ENCODE measurements at places on chromosomes 2 and 18.

DNA sequence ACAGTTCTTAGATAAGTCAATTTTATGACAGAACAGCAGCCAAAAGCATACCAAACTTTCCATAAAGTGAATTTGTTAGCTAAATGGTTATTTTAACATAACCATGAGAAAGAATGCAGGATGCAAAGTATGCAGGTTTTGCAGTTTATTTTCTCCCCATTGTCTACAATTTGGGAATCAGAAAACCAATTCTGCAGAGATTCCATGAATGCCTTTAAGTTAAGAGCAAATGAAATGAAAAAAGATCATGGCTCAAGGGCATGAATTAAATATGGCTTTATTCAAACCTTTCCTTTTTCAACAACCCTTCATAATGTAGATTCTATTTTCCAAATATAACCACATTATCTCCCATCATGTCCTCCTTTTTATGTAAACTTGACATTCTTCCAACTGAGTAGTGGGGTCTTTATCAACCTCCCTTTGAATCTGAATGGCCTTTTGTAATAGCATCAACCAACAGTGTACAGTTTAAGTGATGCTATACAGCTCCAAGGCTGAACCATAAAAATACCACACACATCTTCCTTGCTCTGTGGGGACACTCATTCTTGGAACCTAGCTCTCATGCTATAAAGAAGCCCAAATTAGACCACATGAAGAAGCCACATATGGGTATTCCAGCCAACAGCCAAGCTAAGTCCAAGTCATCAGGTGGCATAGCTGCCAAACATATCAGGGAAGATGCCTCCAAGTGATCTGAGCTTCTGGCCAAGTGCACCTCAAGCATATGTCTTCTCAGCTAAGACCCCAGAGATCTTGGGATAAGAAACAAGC, 49.8 kb downstream of the PIAS2 start:
- DNase-seq, result no peak

DNA sequence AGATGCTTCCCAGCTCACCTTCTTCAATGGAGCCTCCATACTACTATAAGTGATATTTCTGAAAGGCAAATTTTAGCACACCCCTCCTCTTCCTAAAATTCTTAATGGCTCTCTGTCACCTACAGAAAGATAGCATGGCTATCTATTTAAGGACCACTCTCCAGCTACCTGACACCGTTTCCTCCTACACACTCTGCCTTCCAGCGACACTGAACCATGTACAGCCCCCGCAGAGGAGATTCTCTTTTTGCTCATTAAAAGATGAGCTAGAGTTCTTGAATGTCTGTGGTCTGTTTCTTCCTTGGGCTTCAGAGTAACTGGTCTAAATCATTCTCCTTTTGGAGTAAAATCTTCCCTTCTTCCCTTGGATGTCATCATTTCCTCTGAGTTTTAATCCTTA, 38.4 kb upstream of the GAREM1 start:
- DNase-seq, result no peak

GRCh38 chr2:233926806-233927205, 9.6 kb downstream of the TRPM8 start:
- peak; percentile 44 for DNase-seq

GRCh38 chr18:9578306-9578705, 36.1 kb downstream of the PPP4R1 start:
- DNase-seq, result no peak

DNA sequence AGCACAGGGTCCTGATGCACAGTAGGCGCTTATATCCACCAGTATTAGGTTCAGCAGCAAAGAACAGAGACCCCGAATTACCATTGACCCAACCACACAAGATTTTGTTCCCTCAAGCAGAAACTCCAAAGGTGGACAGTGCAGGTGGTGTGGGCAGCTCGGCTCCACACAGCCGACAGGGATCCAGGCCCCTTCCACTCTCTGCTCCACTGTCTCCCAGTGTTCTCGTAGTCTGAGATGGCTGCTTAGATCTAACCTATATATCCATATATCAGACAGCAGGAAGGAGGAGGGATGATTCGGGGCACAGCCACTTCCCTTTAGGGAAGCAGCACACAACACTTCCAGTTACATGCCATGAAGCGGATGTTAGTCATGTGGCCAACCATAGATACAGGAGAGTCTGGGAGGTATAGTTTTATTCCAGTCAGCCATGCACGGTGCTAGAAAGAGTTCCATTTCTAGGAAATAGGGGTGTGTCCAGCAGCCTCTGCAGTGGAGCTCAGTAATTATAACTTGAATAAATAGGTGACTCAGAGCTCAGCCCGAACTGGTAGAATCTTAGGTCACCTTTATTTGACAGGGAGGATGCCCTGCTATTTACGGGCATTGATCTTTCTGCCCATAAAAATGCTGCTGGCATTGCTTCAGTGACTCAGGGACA, 158.9 kb downstream of the TWIST2 start:
- peak; percentile 77 for DNase-seq

- DNase-seq, result no peak
Observed at GRCh38 chr2:220674033-220674432, 898.1 kb downstream of the EPHA4 start.

DNA sequence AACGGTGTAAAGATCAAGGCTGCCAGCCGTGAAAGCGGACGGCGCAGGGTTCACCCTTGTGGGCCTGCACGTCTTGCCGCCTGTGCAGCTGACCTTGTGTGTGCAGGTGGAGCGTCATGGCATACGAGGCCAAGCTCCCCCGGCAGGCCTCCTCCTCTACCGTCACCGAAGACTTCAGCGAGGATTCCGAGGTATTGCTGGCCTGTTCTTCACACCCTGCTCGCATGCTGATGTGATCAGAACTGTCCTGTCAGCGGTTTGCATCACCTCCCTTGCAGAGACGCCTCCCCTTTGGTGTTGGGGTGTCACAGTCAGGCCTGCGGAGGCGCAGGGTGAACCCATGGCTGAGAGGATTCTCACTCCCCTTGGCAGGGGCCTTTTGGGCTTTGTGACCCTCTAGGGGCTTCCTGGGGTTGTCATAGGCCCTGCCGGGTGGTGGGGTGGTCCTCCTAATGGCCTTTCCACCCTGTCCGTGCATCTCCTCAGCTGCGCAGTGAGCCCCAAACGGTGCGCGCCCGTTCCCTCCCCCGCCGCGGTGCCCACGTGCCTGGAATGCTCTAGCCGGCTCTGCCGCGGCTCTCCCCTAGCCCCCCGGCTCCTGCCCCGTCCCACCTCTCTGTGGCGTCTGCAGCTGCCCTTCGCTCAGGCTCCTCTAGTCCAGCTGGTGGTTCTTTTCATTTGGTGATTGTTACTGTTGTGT, 92.5 kb downstream of the DGKD start:
- DNase-seq, result no peak

DNA sequence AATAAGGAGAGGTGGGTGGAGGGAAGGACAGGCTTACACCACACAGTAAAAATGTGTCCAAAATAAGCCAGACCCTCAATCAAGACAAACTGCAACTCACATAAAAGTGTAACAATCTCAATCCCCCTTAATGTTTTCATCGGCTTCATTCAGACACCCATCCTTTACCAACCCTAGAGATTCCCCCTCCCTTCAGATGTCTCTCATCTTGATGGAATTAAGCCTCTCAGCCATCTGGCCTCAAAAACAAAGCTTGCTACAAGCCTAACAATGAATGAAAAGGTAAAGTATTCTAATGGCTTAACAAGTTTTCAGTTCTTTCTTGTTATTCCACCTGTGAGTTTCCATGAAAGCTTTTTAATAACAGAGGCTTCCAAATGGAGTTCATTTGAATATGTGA, 5.2 kb downstream of the RTTN start:
- DNase-seq, result no peak

DNA sequence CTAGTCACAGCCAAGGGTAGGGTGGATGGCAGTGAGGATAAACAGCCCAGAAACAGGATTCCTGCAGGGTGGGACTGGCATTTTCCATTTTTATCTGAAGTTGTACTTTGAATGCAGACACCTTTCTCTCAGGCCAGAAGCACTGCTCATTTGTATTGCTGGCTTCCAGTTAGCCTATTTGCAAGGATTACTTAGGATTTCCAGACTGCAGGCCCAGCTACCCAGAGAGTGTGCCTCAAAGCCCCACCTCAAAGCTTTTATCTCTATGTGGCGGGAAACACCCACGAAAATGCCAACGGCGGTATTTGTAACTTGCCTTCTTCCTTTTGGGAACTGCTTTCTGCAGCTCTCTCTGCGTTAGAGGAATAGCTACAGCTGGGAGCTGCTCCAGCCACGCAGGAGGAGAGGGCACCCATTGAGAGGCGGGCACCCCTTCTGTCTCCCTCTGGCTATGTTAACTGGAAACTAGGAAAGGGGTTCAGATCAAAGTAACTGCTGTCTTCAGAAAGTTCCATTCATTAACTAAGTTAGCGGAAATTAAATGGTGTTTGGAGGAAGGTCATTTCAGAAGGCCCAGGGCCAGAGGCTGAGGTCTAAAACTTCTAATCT, 144.9 kb downstream of the TGIF1 start:
- DNase-seq, result no peak

DNA sequence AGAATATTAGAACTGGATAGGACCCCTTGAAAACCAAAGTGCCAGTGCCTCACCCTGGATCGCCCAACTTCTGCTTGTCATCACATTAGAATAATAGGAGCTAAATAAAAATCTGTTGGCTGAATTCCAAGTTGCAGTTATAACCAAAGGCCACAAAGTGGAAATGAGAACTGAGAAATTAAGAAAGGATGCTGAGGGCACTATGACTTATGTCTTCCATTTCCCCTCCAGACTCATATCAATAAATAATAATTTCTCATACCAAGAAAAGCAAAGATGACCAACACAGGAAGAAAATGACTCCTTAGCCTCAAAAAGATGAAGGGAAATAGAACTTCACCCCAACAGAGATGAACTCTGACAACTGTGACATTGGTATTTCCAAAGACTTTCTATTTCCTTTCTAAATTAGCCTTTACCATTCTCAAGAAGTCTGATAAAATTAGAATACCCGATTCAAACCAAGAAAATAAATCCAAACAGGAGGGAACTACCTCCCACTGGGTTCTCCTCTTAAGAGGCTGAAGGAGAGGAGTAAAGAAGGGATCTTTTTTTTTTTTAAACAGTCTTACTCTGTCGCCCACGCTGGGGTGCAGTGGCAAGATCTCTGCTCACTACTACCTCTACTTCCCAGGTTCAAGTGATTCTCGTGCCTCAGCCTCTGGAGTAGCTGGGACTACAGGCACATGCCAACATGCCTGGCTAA, 46.5 kb upstream of the EPG5 start:
- DNase-seq, result no peak

GRCh38 chr2:46144133-46144800, 152.9 kb upstream of the EPAS1 start:
- DNase-seq, result no peak

DNA sequence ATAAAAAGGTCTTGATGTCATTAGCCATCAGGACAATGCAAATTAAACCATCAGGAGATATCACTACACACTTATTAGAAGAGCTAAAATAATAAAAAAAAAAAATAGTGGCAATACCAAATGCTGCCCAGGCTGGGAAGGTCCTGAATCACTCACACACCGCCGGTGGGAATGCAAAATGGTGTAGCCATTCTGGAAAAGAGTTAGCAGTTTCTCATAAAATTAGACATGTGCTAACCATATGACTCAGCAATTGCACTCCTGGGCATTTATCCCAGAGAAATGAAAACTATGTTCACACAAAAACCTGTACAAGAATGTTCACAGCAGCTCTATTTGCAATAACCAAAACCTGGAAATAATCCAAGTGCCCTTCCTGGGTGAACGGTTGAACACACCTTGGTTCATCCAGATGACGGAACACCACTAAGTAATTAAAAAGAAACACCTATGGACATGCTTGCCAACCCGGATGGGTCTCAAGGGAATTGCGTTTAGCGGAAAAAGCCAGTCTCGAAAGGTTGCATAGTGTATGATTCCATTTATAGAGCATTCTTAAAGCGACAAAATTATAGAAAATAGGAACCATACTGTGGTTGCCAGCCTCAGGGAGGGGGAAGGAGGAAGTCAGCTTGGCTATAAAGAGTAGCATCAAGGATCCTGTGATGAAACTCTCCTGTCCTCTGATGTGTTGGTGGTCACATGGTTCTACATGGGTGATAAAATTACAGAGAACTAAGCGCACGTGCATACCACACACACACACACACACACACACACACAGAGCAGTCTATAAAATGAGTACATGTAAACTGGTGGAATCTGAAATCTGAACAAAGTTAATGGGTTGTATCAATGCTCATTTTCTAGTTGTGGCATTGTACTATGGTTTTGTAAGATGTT, 4.6 kb downstream of the MBP start:
- peak; percentile 64 for DNase-seq

DNA sequence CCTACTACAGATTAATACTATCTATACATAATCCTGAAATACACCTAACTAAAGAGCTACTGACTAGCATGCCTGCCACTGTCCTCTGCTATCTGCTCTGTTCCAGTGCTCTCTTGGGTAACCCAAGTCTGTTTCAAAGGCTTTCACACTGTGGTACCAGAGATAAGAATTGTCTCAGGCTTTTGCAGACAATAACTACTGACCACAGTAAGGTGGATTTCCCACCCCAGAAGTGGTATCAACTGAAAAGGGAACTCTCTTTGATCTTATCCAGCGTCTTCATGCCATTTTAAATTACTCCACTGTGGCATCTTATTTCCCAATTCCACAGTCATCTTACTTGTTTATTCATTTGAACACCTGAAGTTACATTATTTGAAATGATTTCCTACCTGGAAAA, 190.2 kb downstream of the IKZF2 start:
- DNase-seq, result no peak

GRCh38 chr2:2950403-2950952, 427.1 kb downstream of the EIPR1 start:
- DNase-seq, result no peak

GRCh38 chr18:25225151-25225550, 126.8 kb downstream of the ZNF521 start:
- no peak for DNase-seq

- DNase-seq, result no peak
Observed at GRCh38 chr2:120983344-120983743, 247.7 kb downstream of the GLI2 start.

DNA sequence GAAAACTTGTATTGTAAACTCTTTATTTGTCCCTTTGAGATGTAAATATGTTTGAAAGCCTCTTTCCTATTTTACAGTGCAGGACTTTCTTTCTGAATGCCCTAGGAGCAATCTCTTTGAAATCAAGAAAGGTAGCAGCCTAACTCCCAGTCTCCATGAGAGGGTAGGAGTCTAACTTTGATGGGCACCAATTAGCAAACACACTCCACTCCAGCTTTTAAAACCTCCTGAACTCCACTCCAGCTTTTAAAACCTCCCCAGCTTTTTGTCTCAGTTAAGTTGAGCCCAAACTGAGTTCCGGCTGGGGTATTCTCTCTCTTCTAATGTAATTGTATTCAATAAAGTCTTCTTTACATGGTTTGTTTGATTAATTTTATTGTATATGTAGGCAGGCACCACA, 493.7 kb upstream of the CDH7 start:
- DNase-seq, result no peak

DNA sequence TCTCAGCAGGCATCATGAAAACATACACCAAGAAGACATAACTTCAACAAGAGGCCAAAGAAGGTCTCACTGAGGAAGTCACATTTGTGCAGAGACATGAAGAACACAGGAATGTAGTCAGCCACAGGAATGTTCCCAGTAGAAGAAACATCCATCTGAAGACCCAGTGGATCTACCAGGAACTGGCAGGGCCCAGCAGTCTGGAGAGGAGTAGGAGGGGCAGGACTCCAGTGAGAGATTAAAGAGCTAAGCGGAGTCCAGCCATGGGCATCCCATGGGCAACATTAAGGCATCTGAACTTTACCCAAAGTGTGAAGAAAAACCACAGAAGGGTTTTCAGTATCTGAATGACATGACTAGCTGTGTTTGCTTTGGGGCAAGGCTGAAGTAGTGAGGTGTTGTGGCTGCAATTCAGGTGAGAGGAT, 103.1 kb downstream of the UPP2 start:
- no peak for DNase-seq

GRCh38 chr2:207008105-207008990, 69.0 kb downstream of the CPO start:
- peak; percentile 12 for DNase-seq
